Endothelial cell of umbilical vein (primary cell): ENCODE measurements at places on chromosomes 11 and 22. TPM values are rescaled to one million over a fixed set of nuclear protein-coding genes. Genes with fewer than 3 reads are reported as not detected.

Gene SYNGR1
- total RNA-seq: 3.7 and 3.8 TPM in 2 replicates

Gene CALCB
- not detected in 2 replicates for total RNA-seq

Gene OR2D2
- total RNA-seq: 0.31 and 1.2 TPM in 2 replicates

Gene TMPRSS13
- total RNA-seq: 0.46 TPM in 1 of 2 replicates, not detected in the other

Gene MUC5AC
- not detected in 2 replicates for total RNA-seq

Gene SCGB1C1
- not detected in 2 replicates for total RNA-seq

Gene IFT27
- 30.5 and 33.7 TPM in 2 replicates for total RNA-seq

- no peaks in the 10 kb centered on the region for H3K36me3 ChIP-seq
- H3K4me1 ChIP-seq: peaks cover 3% of the 10 kb centered on the region
- H3K27ac ChIP-seq: no peak overlapping the region
These were observed 19.3 kb downstream of the RRP7A start for GRCh38 chr22:42500161-42500835.

GRCh38 chr11:19818619-19819018 lies 106.0 kb downstream of the NAV2 start:
- H3K36me3 ChIP-seq: no peaks in the 10 kb centered on the region
- H3K27me3 ChIP-seq: no peaks in the 10 kb centered on the region
- no peak overlapping the region for H3K4me3 ChIP-seq
- H3K4me1 ChIP-seq: no peaks in the 10 kb centered on the region
- no peak for DNase-seq

GRCh38 chr22:32858957-32859356 lies 57.5 kb downstream of the TIMP3 start:
- no peaks in the 10 kb centered on the region for H3K4me1 ChIP-seq
- no peak overlapping the region for H3K4me3 ChIP-seq
- no peak overlapping the region for H3K27ac ChIP-seq
- DNase-seq: no peak

DNA sequence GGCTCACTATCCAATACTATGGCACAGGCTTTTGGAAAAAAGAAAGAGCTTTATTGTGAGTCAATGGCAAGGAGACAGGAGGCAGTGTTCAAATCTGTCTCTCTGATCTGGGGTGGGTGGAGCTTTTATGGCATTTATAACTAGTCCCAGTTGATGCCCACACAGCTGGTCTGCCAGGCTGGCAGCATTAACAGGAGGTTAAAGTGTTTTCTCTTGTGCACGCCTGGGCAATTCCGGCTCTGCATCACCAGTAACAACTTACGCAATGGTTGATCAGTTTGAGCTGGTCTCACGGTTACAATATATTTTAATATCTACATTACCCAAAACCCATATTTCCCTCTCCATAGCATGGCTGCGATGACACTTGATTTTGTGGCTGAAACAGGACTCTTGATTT lies 15.1 kb upstream of the SMIM38 start:
- no peak overlapping the region for H3K4me3 ChIP-seq
- H3K27ac ChIP-seq: no peak overlapping the region
- DNase-seq: no peak

GRCh38 chr11:130313383-130314183 lies 1.1 kb downstream of the ZBTB44 start:
- peaks cover 6% of the 10 kb centered on the region for H3K27me3 ChIP-seq
- no peaks in the 10 kb centered on the region for H3K36me3 ChIP-seq
- peak; percentile 28 for DNase-seq
- no peak overlapping the region for H3K27ac ChIP-seq
- H3K4me1 ChIP-seq: peaks cover 11% of the 10 kb centered on the region

GRCh38 chr11:58963551-58964104 lies 24.3 kb downstream of the GLYATL1 start:
- no peak overlapping the region for H3K4me3 ChIP-seq
- H3K27me3 ChIP-seq: peaks cover 8% of the 10 kb centered on the region
- H3K36me3 ChIP-seq: no peaks in the 10 kb centered on the region
- DNase-seq: no peak
- H3K27ac ChIP-seq: no peak overlapping the region
- no peaks in the 10 kb centered on the region for H3K4me1 ChIP-seq

DNA sequence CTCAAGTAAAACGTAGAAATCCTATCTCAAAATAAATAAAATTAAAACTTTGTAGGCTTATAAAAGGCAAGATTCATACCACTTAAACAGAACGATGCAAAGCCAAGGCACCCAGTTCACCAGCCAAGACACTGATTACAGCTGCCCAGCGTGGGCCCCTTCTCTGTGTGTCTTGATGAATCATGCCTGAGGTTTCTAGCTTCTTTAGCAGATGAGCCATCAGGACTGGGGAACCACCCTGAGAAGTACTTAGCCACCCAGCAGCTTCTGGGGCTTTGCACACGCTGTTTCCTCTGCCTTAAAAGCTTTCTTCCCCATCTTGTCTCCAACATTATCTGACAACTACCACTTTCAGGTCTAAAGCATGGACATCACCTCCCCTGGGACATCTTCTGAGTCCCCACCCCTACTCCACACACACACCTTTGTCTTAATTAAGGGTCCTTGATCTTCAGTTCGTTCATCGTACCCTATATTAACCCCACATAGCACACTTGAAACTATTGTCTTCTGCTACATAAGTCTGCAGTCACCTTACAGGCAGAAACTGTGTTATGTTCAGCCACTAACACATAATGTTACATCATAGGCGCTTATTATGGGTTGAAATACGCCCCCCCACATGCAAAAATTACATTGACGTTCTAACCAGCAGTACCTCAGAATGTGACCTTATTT lies 8.7 kb upstream of the LAYN start:
- H3K36me3 ChIP-seq: no peaks in the 10 kb centered on the region
- H3K4me1 ChIP-seq: no peaks in the 10 kb centered on the region
- DNase-seq: no peak
- no peak overlapping the region for H3K4me3 ChIP-seq
- H3K27ac ChIP-seq: no peak overlapping the region
- H3K27me3 ChIP-seq: peaks cover 6% of the 10 kb centered on the region

DNA sequence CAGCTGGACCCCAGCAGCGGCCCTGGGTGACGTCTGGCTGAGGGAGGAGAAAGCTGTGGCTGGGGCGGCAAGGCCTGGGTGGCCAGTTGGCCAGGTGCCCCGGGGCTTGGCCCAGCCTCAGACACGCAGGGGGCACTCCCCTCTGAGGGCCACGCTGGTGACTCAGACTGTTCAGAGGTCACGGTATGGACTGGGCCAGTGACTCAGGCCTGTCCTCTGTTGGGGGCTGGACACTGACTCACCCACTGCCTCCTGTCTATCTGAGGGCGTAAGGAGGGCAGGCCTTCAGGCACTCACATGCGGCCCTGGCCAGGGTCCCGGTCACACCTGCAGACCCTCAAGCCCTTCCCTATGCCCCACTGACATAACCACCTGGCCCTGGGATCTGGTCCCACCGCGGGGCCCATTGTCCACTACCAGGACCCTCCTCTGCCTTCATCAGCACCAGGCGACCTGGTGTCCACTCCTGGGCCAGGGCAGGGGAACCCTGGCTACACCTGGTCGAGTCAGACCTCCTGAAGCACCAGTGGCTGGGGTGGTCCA lies 3.7 kb upstream of the MUC5AC start:
- no peaks in the 10 kb centered on the region for H3K27me3 ChIP-seq
- no peak overlapping the region for H3K27ac ChIP-seq
- no peaks in the 10 kb centered on the region for H3K36me3 ChIP-seq
- peak; percentile 72 for DNase-seq

GRCh38 chr11:13008625-13009475 lies at the start of gene RASSF10:
TSS of gene RASSF10 (plus strand) at chr11:13009316. CDS start at chr11:13009577, 261 bp downstream.
- H3K4me1 ChIP-seq: peaks cover 4% of the 10 kb centered on the region
- no peak within 1 kb of the TSS for H3K4me3 ChIP-seq
- DNase-seq: peak; percentile 20
- no peaks in the 10 kb centered on the region for H3K36me3 ChIP-seq
- no peak within 1 kb of the TSS for H3K27ac ChIP-seq

- H3K4me3 ChIP-seq: no peak within 1 kb of the TSS
- DNase-seq: peak; percentile 60
- no peaks in the 10 kb centered on the region for H3K4me1 ChIP-seq
- H3K36me3 ChIP-seq: peaks cover 1% of the 10 kb centered on the region
- no peaks in the 10 kb centered on the region for H3K27me3 ChIP-seq
- no peak within 1 kb of the TSS for H3K27ac ChIP-seq
These were observed at the start of gene BTBD18 for GRCh38 chr11:57751676-57752253. TSS of gene BTBD18 (minus strand) at chr11:57751819. CDS start at chr11:57751188, 631 bp downstream.

GRCh38 chr11:104614117-104614680 lies 284.1 kb downstream of the CASP12 start:
- peaks cover 8% of the 10 kb centered on the region for H3K4me1 ChIP-seq
- no peak overlapping the region for H3K4me3 ChIP-seq
- no peaks in the 10 kb centered on the region for H3K27me3 ChIP-seq

DNA sequence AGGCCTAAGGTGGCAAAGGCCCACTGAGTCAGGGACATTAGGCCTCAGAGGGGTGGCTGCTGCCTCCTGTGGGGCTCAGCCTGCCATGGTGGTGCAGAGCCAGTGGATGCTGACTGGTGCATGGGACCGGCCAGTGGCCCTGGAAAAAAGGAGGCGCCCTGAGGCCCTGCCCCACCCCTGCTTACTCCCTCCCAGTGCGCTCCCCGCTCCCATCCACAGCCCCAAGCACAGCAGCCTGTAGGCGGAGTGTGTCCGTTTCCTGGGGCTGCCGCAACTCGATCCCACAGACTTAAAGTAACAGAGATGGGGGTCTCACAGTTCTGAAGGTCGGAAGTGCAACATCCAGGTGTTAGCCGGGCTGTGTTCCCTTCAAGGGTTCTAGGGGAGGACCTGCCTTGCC lies 38.4 kb upstream of the FADD start:
- no peaks in the 10 kb centered on the region for H3K36me3 ChIP-seq

- no peak overlapping the region for H3K27ac ChIP-seq
- H3K36me3 ChIP-seq: no peaks in the 10 kb centered on the region
- H3K4me1 ChIP-seq: no peaks in the 10 kb centered on the region
- DNase-seq: no peak
- no peak overlapping the region for H3K4me3 ChIP-seq
These were observed 87.9 kb downstream of the ALX4 start for GRCh38 chr11:44221992-44222391.

GRCh38 chr11:41074318-41074717 lies 385.1 kb downstream of the LRRC4C start:
- H3K27me3 ChIP-seq: no peaks in the 10 kb centered on the region
- no peak overlapping the region for H3K27ac ChIP-seq
- H3K36me3 ChIP-seq: no peaks in the 10 kb centered on the region
- H3K4me1 ChIP-seq: no peaks in the 10 kb centered on the region
- no peak for DNase-seq

- no peaks in the 10 kb centered on the region for H3K4me1 ChIP-seq
- no peak for DNase-seq
- no peaks in the 10 kb centered on the region for H3K27me3 ChIP-seq
- H3K4me3 ChIP-seq: no peak overlapping the region
These were observed 25.6 kb upstream of the RRM1 start for GRCh38 chr11:4068962-4069361.

DNA sequence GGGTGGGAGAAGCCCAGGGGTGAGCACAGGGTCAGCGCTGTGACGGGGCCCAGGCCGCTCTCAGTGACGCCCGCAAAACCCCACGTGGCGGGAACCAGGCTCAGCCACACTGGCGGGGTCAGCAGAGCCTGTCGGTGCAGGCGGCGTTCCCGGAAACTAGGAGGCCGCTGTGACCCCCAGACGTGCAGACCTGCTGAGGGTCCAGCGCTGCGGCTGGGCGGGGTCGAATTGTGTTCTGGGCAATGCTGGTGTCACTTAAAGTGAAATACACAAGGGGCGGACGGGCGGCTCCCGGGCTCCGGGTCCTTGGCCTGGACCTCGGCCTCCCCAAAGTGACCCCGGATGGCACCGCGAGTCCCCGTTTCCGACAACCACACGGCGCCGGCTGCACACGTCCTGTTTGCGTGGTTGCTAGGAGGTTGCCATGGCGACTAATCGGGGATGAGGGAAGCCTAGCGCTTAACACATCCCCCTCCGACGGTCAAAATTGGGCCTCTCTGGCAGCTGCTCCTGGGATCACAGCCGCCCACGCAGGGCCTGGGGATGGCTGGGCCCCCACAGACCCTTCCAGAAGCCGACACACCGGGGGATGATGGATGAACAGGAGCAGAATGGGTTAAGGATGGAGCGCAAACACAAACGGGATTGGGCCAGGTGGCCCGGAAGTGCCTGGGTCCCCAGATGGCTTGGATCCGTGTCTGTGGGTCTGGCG lies 81.7 kb upstream of the PRR5 start:
- H3K4me1 ChIP-seq: no peaks in the 10 kb centered on the region
- H3K4me3 ChIP-seq: no peak overlapping the region
- DNase-seq: peak; percentile 46
- no peak overlapping the region for H3K27ac ChIP-seq
- no peaks in the 10 kb centered on the region for H3K27me3 ChIP-seq

GRCh38 chr11:102108734-102109440 lies 1.4 kb upstream of the YAP1 start:
- no peaks in the 10 kb centered on the region for H3K36me3 ChIP-seq
- peaks cover 2% of the 10 kb centered on the region for H3K27me3 ChIP-seq
- no peak for DNase-seq
- no peak overlapping the region for H3K27ac ChIP-seq
- no peak overlapping the region for H3K4me3 ChIP-seq
- peaks cover 11% of the 10 kb centered on the region for H3K4me1 ChIP-seq

- no peak for DNase-seq
- no peak overlapping the region for H3K4me3 ChIP-seq
- no peaks in the 10 kb centered on the region for H3K36me3 ChIP-seq
- no peak overlapping the region for H3K27ac ChIP-seq
- no peaks in the 10 kb centered on the region for H3K27me3 ChIP-seq
- no peaks in the 10 kb centered on the region for H3K4me1 ChIP-seq
These were observed 351.1 kb downstream of the CADM1 start for GRCh38 chr11:115153135-115153534.

- no peak for DNase-seq
- no peak overlapping the region for H3K27ac ChIP-seq
- H3K36me3 ChIP-seq: no peaks in the 10 kb centered on the region
- no peak overlapping the region for H3K4me3 ChIP-seq
- no peaks in the 10 kb centered on the region for H3K4me1 ChIP-seq
- H3K27me3 ChIP-seq: no peaks in the 10 kb centered on the region
These were observed 44.0 kb upstream of the OPCML start for GRCh38 chr11:133576351-133576750.

GRCh38 chr11:94129512-94130297 lies 1.1 kb downstream of the PANX1 start:
- H3K4me1 ChIP-seq: peaks cover 48% of the 10 kb centered on the region
- H3K27ac ChIP-seq: peak overlapping the region; percentile 86
- no peaks in the 10 kb centered on the region for H3K36me3 ChIP-seq
